ENCODE measurements at places on chromosomes 4 and X. TPM values are rescaled to one million over a fixed set of nuclear protein-coding genes. Genes with fewer than 3 reads are reported as not detected.

The NDST4 gene
- total RNA-seq: not detected

The PDLIM5 gene
- total RNA-seq: 58.9 TPM

- DNase-seq: no peak
Observed at GRCh38 chr4:37892641-37893040, 1.8 kb downstream of the TBC1D1 start.

- no peak for DNase-seq
Observed at GRCh38 chr4:8308144-8308543, 38.6 kb downstream of the HTRA3 start.

DNA sequence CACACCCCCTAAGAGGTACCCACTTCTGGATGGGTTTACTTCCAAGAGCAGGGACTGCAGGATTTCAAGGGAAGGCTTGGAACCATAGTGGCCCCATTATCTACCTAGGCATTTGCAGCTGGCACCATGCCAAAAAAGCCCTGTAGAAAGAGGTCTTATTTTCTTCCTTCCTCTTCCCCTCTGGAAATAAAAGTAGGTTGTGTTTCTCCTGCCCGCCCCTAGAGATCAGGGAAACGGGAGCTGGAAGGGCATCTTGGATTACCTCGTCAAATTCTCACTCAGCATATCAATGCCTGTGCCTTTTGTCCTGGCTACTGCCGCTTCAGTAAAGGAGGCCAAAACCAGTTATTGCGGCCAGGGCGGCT, 1.6 kb downstream of the SCD5 start:
- no peak for DNase-seq

DNA sequence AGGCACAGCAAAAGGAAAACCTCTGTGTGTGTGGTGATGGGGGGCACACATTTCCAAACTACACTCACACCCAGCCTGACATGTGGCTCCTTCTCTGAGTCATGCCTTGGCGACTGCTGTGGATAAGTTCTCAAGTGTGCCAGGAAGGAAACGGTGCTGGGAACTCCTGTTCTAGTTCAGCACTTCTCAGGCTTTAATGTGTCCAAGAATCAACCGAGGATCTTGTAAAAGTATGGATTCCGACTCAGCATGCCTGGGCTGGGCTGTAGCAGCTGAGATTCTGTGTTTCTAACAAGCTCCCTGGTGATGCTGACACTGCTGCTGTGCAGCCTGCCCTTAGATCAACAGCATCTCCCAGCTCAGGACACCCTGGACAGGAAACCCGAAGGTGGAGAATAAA, 20.2 kb downstream of the CLNK start:
- DNase-seq: no peak

Data from H1 (cell line).